ENCODE measurements at places on chromosomes 6 and 20. TPM values are rescaled to one million over a fixed set of nuclear protein-coding genes. Genes with fewer than 3 reads are reported as not detected.

DNA sequence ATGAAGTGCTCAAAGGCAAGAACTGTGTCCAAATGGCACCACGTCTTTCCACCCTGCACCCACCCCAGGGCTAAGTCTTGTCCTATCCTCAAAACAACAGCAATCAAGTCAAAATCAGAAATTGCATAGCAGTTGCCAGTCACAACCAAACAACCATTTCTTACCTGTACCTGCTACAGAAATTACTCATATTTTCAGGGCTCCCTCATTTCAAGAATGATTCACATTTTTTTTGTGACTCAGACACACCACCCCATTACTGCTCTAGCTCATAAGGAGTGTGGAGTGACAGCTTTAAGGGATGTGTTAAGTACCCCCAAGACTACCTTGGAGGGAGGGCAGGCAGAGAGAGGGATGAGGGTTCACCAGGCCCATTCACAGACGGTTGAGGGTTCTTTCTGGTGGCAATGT lies 111.7 kb downstream of the TRERF1 start:
- DNase-seq: no peak

GRCh38 chr6:25995507-25995906 lies 32.9 kb downstream of the TRIM38 start:
- DNase-seq: no peak

GRCh38 chr6:141097471-141097870 lies 1035.3 kb upstream of the GJE1 start:
- no peak for DNase-seq

DNA sequence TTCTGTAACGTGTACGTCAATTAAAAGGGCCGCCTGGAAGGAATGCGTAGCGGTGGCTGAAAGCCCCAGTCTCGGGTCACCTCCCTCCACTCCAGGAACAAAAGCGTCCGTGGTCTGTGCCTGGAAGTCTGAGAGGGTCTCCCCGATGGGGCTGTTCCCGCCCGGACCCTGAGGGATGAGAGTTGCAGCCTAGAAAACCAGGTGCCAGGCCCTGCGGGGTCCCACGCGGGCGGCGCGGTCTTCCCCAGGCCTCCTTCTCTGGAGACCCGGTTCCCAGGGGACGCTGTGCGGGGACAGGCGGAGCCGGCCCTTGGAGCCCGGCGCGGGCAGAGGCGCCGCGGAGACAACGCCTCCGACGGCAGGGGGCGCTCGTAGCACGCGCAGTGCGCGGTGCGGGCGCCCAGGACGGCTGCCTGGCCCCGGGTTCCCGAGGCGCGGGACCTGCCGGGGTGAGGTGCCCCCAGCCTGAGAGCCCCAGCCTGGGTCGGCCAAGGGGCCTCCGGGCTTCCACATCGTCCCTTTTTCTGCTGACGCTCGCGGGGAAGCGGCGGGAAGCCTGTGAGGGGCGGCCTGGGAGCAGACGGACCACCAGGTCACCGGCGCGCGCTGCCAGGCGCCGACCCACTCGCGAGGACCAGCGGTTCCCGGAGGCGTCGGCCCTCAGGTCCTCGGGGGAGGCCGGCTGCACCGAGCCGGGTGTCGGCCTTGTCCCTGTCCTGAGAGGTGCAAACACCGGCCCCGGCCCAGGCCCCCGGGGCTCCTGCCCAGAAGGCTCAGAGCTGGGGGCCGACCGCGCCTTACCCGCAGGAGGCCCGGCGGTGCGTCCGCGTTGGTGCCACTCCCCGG lies 5.3 kb upstream of the FOXC1 start:
- DNase-seq: peak; percentile 64

DNA sequence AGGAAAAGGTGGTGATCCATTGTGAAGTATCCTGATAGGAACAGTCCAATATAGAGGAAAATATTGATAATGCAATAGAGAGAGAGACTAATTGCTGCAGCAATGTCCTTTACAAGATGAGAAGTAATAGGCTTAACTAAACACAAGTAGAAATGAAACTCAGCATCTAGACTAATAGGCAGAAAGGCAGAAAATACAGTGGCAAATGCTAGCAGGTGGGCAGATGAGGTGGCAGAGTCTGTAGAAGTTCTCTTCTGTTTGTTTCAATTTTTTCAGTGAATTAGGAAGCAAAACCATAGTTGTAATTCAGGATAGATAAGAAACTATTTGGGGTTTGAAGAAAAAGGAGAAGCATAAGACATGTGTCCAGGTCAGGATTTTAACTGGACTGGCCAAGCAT lies 236.7 kb upstream of the HS3ST5 start:
- no peak for DNase-seq

GRCh38 chr6:147214248-147215227 lies 10.3 kb downstream of the STXBP5 start:
- DNase-seq: no peak

DNA sequence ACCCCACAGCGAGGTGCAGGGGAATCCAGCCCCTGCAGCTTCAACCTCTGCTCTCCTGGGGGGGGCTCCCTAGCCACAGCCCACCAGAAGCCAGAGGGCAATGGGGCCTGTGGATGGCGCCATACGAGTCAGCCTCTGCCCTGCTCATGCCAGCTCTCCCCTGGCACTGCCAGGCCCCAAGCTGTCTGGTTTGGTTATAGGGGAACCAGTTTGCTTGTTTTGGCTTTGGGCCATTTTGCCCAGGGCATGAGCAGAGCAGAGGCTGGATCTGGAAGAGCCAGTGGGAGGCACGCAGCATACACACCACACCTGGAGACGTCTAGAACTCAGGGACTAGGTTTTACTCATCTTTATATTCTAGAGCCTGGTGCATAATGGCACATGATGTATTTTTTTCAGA lies 66.7 kb upstream of the SLC22A16 start:
- DNase-seq: no peak

OOEP gene
- not detected for polyA plus RNA-seq

DNA sequence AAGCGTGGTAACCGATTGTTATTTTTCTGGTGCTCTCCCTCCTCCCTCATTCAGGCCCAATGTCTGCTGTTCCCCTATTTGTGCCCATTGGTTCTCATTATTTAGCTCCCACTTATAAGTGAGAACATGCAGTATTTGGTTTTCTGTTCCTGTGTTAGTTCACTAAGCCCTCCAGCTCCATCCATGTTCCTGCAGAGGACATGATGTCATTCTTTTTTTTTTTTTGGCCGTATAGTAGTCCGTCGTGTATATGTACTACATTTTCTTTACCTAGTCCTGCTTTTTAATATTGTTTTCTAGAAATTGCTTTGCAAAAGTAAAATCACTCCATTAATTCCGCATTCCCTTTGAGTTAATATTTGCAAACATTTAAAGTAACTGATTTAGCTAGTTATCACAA lies 23.1 kb downstream of the ZNF451 start:
- no peak for DNase-seq

GRCh38 chr6:122072014-122072647 lies 327.3 kb upstream of the HSF2 start:
- no peak for DNase-seq

SAYSD1 gene
- 24.8 TPM for polyA plus RNA-seq

GRCh38 chr6:95489185-95489863 lies 88.0 kb upstream of the MANEA start:
- DNase-seq: no peak

DNA sequence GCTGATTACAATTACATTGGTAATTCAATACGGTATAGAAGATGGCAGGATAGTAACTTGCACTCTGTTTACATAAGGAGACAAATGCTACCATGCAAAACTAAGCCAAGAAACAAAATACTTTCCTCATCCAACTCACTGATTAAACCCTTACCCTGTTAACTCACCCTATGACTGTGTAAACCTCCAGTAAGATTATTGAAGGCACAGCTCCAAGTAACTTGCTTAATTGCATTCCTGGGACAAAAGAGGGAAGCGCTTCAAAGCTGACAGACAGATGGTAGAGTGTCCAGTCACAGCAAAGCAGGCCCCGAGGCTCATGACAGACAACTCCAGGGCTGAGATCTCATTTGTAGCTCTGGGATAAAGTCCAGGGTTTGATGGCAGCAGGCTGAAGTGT lies 6.9 kb upstream of the KIF16B start:
- peak; percentile 44 for DNase-seq

GRCh38 chr6:16398587-16398986 lies 160.2 kb downstream of the GMPR start:
- no peak for DNase-seq

DNA sequence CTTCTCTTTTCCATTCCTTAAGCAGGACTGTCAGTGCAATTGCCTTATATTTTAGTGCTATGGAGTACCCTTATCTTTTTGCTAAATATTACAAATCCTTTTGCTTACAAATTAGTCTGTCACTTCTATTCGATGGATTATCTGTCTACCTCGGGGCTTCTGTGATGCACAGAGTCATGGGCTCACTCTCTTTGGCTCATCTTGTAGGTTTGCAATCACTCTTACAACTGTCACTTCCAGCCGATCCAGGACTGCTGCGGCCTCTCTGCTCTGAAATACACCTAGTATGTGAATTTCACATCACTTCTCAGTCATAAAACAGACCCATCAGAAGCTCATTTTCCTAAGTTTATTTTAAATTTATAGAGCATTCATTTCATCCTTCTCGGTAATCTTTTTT lies 293.2 kb upstream of the QKI start:
- DNase-seq: no peak

GRCh38 chr6:104580452-104580851 lies 279.3 kb downstream of the HACE1 start:
- no peak for DNase-seq

DNA sequence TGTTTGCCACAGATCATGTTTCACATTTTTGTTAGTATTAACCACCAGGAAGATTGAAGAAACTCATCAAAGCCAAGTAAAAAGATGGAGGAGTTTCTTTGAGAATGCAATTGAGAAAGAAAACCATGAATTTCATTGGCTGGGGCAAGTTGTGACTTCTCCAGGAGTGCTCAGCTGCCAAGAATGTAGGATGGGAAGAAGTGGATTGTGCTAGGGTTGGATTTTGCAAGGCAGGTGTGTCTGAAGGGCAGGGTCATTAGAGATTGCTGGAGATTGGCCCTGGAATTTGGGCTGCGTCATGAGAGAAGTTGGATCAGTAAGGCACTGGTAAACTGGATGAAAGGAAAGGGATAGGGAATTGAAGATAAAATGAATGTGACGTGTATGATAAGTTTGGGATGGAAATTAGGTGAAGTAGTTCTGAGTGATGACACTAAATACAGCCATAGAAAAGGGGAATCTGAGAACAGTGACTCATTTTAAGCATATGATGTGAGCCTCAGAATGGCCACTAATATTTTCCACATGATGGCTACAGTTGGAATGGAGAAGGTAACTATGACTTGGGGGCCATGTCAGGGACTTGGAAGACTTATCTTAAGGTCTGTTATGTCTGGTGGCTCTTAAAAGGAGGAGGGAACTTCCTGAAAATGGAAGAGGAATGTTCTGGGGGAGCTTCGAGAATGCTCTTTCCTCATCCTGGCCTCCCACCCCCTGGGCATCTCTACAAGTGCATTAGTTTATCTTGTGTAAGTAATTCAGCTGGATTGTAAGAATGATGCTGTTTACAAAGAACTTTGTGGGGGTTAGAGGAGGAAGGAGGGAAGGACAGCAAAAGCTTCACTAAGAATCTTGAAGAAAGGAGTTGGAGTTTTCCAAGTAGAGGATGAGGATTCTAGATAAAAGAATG lies 27.8 kb upstream of the ERVFRD-1 start:
- no peak for DNase-seq

BPIFB4 gene
- polyA plus RNA-seq: not detected

SMIM26 gene
- polyA plus RNA-seq: 85.3 TPM

GRCh38 chr6:110523451-110524021 lies 47.1 kb upstream of the SLC22A16 start:
- DNase-seq: no peak

SAMD5 gene
- 28.6 TPM for polyA plus RNA-seq

DNA sequence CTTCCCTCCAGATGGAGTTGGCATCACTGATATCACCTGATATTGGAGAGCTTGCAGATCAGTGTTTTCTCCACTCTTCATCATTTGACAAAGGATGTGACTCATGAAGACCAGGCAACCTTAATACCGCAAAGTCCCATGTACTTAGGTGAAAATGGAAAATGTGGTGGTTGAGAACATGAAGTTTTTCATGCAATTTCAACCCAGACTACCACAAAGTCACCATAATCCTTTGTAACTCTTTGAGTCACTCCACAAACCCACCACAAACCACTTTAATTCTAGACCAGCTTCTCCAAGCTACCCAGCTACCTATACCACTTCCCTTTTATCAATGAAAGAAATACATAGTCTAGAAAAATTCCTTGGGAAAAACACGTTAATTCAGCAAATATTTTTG lies 7.1 kb downstream of the NHLRC1 start:
- DNase-seq: no peak

- DNase-seq: no peak
Observed at GRCh38 chr6:89084954-89085353, 4.4 kb downstream of the PNRC1 start.

- DNase-seq: no peak
Observed at GRCh38 chr6:145968051-145968450, 3.9 kb upstream of the SHPRH start.

DNA sequence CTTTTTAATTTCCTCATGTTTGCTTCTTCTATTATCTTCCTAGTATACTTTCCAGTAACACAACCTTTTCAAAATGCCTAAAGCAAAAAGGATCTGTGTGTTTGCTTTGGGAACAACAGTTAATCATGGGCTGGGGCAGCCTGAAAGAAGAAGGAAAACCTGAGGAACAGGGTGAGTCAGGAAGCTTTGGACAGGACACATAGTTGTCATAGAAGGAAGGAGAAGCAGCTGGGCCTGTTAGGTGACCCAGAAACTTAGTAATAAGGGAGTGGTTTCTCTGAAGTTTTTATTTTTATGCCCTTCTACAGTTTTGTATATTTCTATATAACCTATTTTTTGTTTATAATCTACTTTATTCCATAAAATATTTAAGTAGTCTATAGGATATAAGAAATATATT lies 61.4 kb downstream of the CD24 start:
- DNase-seq: no peak

TGM6 gene
- polyA plus RNA-seq: not detected

- no peak for DNase-seq
Observed at GRCh38 chr20:45305262-45305661, 1.4 kb upstream of the RBPJL start.

SYCP2L gene
- 5.2 TPM for polyA plus RNA-seq

MACROD2 gene
- 8.1 TPM for polyA plus RNA-seq

- no peak for DNase-seq
Observed at GRCh38 chr6:145977881-145978280, 13.7 kb upstream of the SHPRH start.

GRCh38 chr6:109342506-109342905 lies 39.8 kb downstream of the CD164 start:
- no peak for DNase-seq

FRMD1 gene
- polyA plus RNA-seq: 7.2 TPM

ZBP1 gene
- 0.13 TPM for polyA plus RNA-seq

CDH4 gene
- 8.1 TPM for polyA plus RNA-seq

DNA sequence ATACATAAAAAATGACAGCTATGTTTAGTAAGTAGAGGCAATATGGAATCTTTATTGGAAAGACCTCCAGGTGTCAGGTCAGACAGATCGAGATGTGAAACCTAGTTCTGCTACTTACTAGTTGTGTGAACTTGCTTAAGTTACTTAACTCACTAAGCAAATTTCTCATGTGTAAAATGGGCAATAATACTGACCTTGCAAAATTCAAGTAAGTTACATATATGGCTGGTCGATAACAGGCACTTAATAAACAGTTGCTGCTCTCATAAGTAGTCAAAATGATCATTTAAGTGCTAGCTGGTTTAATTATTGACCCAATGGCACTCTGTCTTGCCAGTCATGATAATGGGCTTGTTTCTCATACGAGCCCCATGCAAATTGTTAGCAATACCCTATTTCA lies 46.0 kb downstream of the VGLL2 start:
- DNase-seq: no peak

- no peak for DNase-seq
Observed at GRCh38 chr20:36246401-36246800, 10.1 kb downstream of the AAR2 start.

- no peak for DNase-seq
Observed at GRCh38 chr6:11229655-11230046, 2.8 kb downstream of the NEDD9 start.

Data from right lung (tissue), 10 donors.